CD4-positive, CD25-positive, alpha-beta regulatory T cell (primary cell): ENCODE measurements at places on chromosomes 11 and 22. TPM values are rescaled to one million over a fixed set of nuclear protein-coding genes. Genes with fewer than 3 reads are reported as not detected.

The TRIM49 gene
- polyA plus RNA-seq: not detected

The SMIM35 gene
- 1.5 TPM for polyA plus RNA-seq

The PGAP2 gene
- polyA plus RNA-seq: 16.7 TPM

The VPS37C gene
- 0.65 TPM for polyA plus RNA-seq

The FOLR2 gene
- not detected for polyA plus RNA-seq

The OR2AT4 gene
- polyA plus RNA-seq: not detected

The SCN4B gene
- polyA plus RNA-seq: not detected

The HEPN1 gene
- not detected for polyA plus RNA-seq

The PRR33 gene
- polyA plus RNA-seq: 0.08 TPM

The TRPM5 gene
- polyA plus RNA-seq: not detected

The NDUFS8 gene
- polyA plus RNA-seq: 142 TPM

The CCDC116 gene
- polyA plus RNA-seq: not detected

The TUB gene
- polyA plus RNA-seq: not detected

The TRIM51 gene
- not detected for polyA plus RNA-seq

The POTEH gene
- not detected for polyA plus RNA-seq

The MAPK8IP1 gene
- not detected for polyA plus RNA-seq

The NEU3 gene
- 1.7 TPM for polyA plus RNA-seq

The TXNRD2 gene
- polyA plus RNA-seq: 11.3 TPM

The MUC5B gene
- polyA plus RNA-seq: not detected

The KRTAP5-1 gene
- polyA plus RNA-seq: not detected

The CYP2R1 gene
- polyA plus RNA-seq: 15.5 TPM

The BAIAP2L2 gene
- not detected for polyA plus RNA-seq
